ENCODE measurements at places on chromosomes 5 and 9.
A peak's percentile ranks its signal among the peaks of the same experiment; 100 is the strongest.

DNA sequence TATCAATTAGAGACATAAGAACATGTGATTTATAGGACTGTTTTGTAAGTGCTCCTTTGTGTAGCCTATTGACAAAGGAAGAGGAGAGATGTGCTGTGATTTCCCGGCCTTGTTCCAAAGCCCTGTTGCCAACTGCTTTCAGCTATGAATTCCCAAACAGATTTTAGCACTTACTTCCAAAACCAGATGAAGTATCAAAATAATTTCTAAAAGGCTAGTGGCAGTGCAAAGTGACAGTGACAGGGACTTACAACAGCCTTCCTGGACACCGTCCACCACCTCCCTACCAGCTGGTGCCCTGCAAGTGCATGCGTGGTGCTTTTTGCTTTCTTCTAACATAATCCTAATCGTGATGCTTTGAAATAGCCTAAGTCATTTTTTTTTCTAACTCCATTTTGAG, 254.1 kb upstream of the ACTBL2 start:
- H3K27ac ChIP-seq = no peak overlapping the region
- H3K4me1 ChIP-seq = peaks cover 18% of the 10 kb centered on the region
- H3K36me3 ChIP-seq = no peaks in the 10 kb centered on the region
- H3K4me3 ChIP-seq = no peak overlapping the region
- no peak for DNase-seq

DNA sequence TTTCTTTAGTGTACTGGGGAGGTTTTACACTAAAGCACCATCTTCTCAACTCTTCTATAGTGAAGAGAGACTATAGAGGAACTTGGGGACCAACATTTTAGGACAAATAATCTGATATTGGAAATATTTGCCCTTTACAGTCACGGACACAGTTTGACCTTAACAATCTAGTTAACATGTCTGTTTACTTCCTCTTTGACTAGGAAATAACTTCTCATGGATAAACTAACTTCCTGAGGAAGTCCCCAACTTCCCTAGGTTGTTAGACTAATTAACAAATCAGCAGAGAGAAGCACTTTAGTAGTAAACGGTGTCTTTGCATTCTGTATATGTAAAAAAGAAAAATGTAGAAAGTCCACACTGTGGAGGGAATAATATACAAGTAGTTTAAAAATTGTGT, 127.7 kb downstream of the FBXL7 start:
- no peaks in the 10 kb centered on the region for H3K36me3 ChIP-seq
- H3K4me3 ChIP-seq = no peak overlapping the region
- H3K27me3 ChIP-seq = no peaks in the 10 kb centered on the region
- peaks cover 4% of the 10 kb centered on the region for H3K4me1 ChIP-seq

DNA sequence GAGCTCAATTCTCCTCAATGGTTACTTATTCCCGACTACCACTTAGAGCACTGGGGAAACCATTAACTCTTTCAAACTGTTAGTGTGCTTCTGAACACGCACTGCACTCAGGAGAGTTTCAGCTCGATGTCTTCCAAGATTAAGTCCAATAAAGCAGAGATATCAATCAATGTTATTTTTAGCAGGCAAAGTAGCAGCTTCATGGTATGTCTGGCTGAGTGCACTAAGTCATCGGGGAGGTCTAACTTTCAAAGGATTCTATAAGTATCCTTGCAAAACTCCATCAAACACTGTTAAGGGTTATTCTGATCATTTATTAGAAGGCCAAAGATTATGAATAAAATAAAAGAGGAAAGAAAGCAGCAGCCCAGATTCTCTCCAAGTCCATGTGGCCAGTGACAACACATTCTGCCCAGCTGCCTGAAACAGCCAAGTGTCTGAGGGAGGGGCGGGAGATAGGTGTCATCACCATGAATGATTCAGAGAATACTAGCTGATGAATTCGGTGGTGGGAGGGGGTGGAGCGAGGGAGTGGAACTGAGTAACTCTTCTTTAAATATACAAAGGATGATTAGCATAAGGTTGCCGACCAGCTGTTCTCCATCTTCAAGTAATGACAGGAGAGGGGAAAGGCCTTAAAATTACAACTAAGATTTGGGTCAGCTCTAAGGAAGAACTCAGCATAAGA, 21.3 kb downstream of the NREP start:
- peaks cover 39% of the 10 kb centered on the region for H3K4me1 ChIP-seq
- no peak for DNase-seq
- H3K27ac ChIP-seq = no peak overlapping the region
- H3K36me3 ChIP-seq = peaks cover 19% of the 10 kb centered on the region
- H3K4me3 ChIP-seq = no peak overlapping the region
- no peaks in the 10 kb centered on the region for H3K27me3 ChIP-seq

GRCh38 chr5:150503977-150504620, 3.8 kb upstream of the NDST1 start:
- peak overlapping the region; percentile 27 for H3K27ac ChIP-seq
- no peaks in the 10 kb centered on the region for H3K36me3 ChIP-seq
- no peak for DNase-seq
- peaks cover 40% of the 10 kb centered on the region for H3K4me1 ChIP-seq
- H3K27me3 ChIP-seq = no peaks in the 10 kb centered on the region

- DNase-seq = no peak
- peaks cover 46% of the 10 kb centered on the region for H3K27me3 ChIP-seq
- no peak overlapping the region for H3K4me3 ChIP-seq
- no peaks in the 10 kb centered on the region for H3K36me3 ChIP-seq
These were observed 2.8 kb upstream of the ADAMTS12 start for GRCh38 chr5:33894566-33894965.

DNA sequence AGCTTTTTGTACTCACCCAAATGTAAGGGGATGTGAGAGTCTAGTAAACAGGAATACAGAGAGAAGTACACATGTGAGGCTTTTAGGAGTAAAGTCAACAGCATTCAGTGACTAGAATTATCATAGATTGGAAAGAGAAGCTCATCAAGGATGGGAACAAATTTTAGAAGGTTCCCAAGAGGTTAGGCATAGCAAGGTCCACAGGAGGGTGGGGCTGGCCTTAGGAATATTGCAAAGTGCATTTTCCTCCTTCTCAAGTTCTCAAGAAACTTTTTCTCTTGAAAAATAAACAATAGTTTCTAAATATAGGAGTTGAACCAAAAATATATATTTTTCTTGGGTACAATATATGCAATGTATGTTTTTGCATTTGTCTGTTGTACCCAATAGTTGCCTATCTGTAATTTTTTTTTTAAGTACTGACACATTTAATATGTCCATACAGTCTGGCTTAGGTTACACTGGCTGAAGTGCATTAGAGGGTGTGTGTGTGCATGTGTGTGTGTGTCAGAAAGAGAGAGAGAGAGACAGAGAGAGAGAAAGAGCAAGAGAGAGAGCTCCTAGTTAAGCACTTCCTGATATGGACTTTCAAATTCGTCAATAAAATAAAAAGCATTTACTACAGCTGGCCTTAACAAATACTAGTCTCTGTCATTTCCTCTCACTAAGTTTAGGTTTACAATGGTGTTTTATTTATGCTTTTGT, 62.2 kb downstream of the SNX18 start:
- H3K4me1 ChIP-seq = peaks cover 8% of the 10 kb centered on the region
- no peak overlapping the region for H3K27ac ChIP-seq
- no peaks in the 10 kb centered on the region for H3K27me3 ChIP-seq
- DNase-seq = no peak
- no peaks in the 10 kb centered on the region for H3K36me3 ChIP-seq
- no peak overlapping the region for H3K4me3 ChIP-seq

GRCh38 chr9:69276775-69277174, 48.2 kb upstream of the ENTREP1 start:
- no peaks in the 10 kb centered on the region for H3K4me1 ChIP-seq
- H3K4me3 ChIP-seq = no peak overlapping the region
- no peak overlapping the region for H3K27ac ChIP-seq
- no peaks in the 10 kb centered on the region for H3K27me3 ChIP-seq
- no peak for DNase-seq
- peaks cover 2% of the 10 kb centered on the region for H3K36me3 ChIP-seq

DNA sequence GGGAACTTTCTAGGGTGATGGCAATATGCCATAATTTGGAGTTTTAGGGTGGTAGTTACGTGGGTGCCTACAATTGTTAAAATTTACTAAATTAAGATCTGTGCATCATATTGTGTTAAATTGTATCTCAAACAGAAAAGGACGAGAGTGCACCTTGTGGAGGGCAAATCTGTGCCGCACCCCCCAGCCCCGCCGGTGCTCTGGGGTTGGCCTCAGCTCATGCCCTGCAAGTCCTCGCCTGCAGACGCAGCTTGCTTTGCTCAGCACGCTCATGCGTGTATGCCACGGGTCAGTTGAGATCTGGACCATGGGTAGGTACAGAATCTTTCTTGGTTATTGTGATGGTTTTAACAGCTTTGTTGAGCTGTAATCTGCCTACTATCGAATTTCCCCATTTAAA, 33.7 kb upstream of the FCN1 start:
- no peaks in the 10 kb centered on the region for H3K36me3 ChIP-seq
- DNase-seq = no peak
- peaks cover 10% of the 10 kb centered on the region for H3K4me1 ChIP-seq
- no peak overlapping the region for H3K27ac ChIP-seq
- no peaks in the 10 kb centered on the region for H3K27me3 ChIP-seq

GRCh38 chr9:106020186-106020585, 325.8 kb downstream of the TMEM38B start:
- peaks cover 5% of the 10 kb centered on the region for H3K36me3 ChIP-seq
- peak overlapping the region; percentile 40 for H3K4me3 ChIP-seq
- H3K27me3 ChIP-seq = no peaks in the 10 kb centered on the region
- H3K4me1 ChIP-seq = peaks cover 57% of the 10 kb centered on the region
- peak overlapping the region; percentile 89 for H3K27ac ChIP-seq

- H3K27ac ChIP-seq = no peak overlapping the region
- no peak overlapping the region for H3K4me3 ChIP-seq
- no peaks in the 10 kb centered on the region for H3K4me1 ChIP-seq
- peaks cover 11% of the 10 kb centered on the region for H3K27me3 ChIP-seq
- DNase-seq = no peak
These were observed 95.8 kb upstream of the ADAMTS16 start for GRCh38 chr5:5044247-5044840.

DNA sequence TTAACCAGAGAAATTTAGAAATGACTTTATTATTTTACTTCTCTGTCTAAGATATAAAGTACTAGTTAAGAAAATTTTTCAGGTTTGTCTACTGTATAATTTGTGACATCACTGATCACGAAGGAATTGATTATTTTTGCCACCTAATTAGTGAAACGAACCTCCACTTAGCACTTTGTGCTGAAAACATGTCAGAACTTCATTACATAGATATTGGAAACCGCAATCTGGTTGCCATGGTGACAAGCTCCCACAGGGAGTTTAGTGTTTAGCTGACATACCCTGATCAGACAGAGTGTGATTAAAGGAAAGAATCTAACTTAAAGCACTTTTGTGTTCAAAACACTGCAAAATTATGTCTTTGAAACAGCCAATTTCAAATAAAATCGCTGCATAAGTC, 668.4 kb upstream of the CCNG1 start:
- no peaks in the 10 kb centered on the region for H3K36me3 ChIP-seq
- no peaks in the 10 kb centered on the region for H3K27me3 ChIP-seq

DNA sequence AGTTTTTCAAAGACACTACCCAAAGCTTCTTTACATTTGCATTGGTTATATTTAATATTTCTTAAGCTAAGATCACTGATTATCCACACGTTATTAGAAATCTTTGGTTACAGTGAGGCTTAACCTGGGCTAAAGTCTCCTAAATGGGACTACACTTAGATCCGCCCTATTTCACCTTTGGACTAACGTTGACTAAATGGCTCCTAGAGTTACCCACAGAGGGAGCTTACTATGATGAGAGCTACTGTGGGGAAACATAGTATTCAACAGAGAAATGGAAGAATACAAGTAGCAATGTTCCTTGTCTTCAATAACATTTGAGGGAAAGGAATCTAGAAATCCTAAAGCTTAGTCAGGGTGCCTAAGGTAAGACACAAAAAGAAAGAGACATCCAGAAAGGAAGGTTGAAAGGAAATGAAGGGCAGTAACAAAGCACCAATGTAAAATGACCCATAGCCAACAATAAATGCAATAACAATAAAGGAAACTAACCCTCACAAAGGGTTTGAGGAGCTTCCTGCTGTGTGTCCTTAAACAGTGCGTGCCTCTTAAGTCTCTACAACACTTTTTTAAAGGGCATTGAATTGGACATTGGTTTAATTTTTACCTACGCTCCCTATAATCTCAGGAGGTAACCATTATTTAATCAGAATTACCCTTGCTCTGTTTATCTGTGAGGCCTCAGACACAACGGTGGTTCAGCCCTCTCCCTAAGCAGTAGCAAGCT, 217.1 kb downstream of the PJA2 start:
- peaks cover 8% of the 10 kb centered on the region for H3K4me1 ChIP-seq
- peaks cover 5% of the 10 kb centered on the region for H3K36me3 ChIP-seq
- H3K27me3 ChIP-seq = no peaks in the 10 kb centered on the region
- no peak overlapping the region for H3K27ac ChIP-seq
- no peak for DNase-seq

GRCh38 chr9:90840696-90841095, 39.1 kb downstream of the SYK start:
- no peaks in the 10 kb centered on the region for H3K36me3 ChIP-seq
- H3K27me3 ChIP-seq = no peaks in the 10 kb centered on the region
- H3K4me3 ChIP-seq = no peak overlapping the region
- DNase-seq = no peak
- H3K4me1 ChIP-seq = peaks cover 6% of the 10 kb centered on the region
- H3K27ac ChIP-seq = no peak overlapping the region

DNA sequence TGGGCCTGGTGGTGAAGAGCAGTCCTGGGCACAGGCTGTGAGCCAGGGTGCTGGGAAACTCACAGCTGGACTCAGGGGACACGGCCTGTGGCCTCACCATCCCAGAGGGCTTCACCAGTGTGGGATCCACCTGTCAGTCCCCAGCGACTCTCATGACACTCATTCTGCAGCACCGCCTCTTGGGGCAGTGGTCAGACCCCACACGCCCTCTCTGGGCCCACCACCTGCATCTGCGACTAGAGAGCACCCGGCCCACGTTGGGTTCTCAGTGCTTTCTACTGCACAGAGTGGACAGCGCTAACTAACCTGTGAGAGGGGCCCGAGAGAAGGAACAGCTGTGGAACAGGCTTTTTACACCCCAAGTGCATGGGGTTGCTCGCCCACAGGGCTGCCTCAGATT, 45.8 kb upstream of the GARNL3 start:
- DNase-seq = no peak
- H3K27ac ChIP-seq = no peak overlapping the region
- peaks cover 22% of the 10 kb centered on the region for H3K27me3 ChIP-seq
- no peaks in the 10 kb centered on the region for H3K4me1 ChIP-seq
